Placental epithelial cell (primary cell): ENCODE measurements at places on chromosomes 2 and 18. TPM values are rescaled to one million over a fixed set of nuclear protein-coding genes. Genes with fewer than 3 reads are reported as not detected.

CHMP1B gene
- total RNA-seq = 72.1 and 76.2 TPM in 2 replicates

RAB27B gene
- 9.3 and 9.8 TPM in 2 replicates for total RNA-seq

NFATC1 gene
- total RNA-seq = 3.1 and 3.9 TPM in 2 replicates

DOK6 gene
- total RNA-seq = under 0.01 TPM in 1 of 2 replicates, not detected in the other

AGXT gene
- total RNA-seq = not detected in 2 replicates

GAL3ST2 gene
- total RNA-seq = 0.79 TPM in 1 of 2 replicates, not detected in the other

CCDC74B gene
- total RNA-seq = 2.0 and 4.7 TPM in 2 replicates

SMPD4 gene
- total RNA-seq = 21.6 and 29.9 TPM in 2 replicates

RNF103 gene
- total RNA-seq = 14.7 and 20.4 TPM in 2 replicates

GREB1L gene
- 105 and 115 TPM in 2 replicates for total RNA-seq

C2orf72 gene
- under 0.01 and 0.11 TPM in 2 replicates for total RNA-seq

SERPINB13 gene
- total RNA-seq = not detected in 2 replicates

EHD3 gene
- total RNA-seq = 10.2 and 15.7 TPM in 2 replicates

PRKD3 gene
- total RNA-seq = 66.4 and 69.9 TPM in 2 replicates

SOX11 gene
- 5.9 and 8.2 TPM in 2 replicates for total RNA-seq

TMEM247 gene
- total RNA-seq = not detected in 2 replicates

CYP26B1 gene
- 85.6 and 169 TPM in 2 replicates for total RNA-seq

DSEL gene
- total RNA-seq = 24.3 and 28.7 TPM in 2 replicates

SCN3A gene
- not detected in 2 replicates for total RNA-seq

LONRF2 gene
- under 0.01 and 0.39 TPM in 2 replicates for total RNA-seq

SNRNP200 gene
- 51.0 and 67.0 TPM in 2 replicates for total RNA-seq

ACYP2 gene
- 10.8 and 19.6 TPM in 2 replicates for total RNA-seq

SERPINB4 gene
- not detected in 2 replicates for total RNA-seq

NEURL3 gene
- total RNA-seq = not detected in 2 replicates

SLC38A11 gene
- 0.39 and 0.54 TPM in 2 replicates for total RNA-seq

SFT2D3 gene
- 9.0 and 13.1 TPM in 2 replicates for total RNA-seq

COLEC12 gene
- total RNA-seq = under 0.01 TPM in 1 of 2 replicates, not detected in the other

NRP2 gene
- total RNA-seq = 0.22 and 2.4 TPM in 2 replicates

SOWAHC gene
- total RNA-seq = 24.7 and 44.6 TPM in 2 replicates

RASGRP3 gene
- total RNA-seq = not detected in 2 replicates

SAG gene
- total RNA-seq = under 0.01 TPM in 1 of 2 replicates, not detected in the other

RTKN gene
- 76.2 and 119 TPM in 2 replicates for total RNA-seq

CYTIP gene
- not detected in 2 replicates for total RNA-seq

UGT1A8 gene
- total RNA-seq = not detected in 2 replicates

RBFA gene
- 25.5 and 30.9 TPM in 2 replicates for total RNA-seq

SRD5A2 gene
- total RNA-seq = not detected in 2 replicates

TBR1 gene
- total RNA-seq = not detected in 2 replicates

AP1S3 gene
- 11.4 and 23.6 TPM in 2 replicates for total RNA-seq

GATA6 gene
- 0.11 and 0.39 TPM in 2 replicates for total RNA-seq
